ENCODE measurements at places on chromosomes 7 and 10.

GRCh38 chr10:71187600-71187999 is 24.8 kb upstream of the UNC5B start:
- DNase-seq: no peak

- DNase-seq: no peak
Measured at GRCh38 chr10:132500781-132501415, 36.7 kb upstream of the INPP5A start.

GRCh38 chr7:69564454-69565417 is 33.5 kb upstream of the AUTS2 start:
- DNase-seq: no peak

GRCh38 chr7:150874401-150875198 is 22.3 kb downstream of the AOC1 start:
- DNase-seq: no peak

GRCh38 chr10:124092860-124093773 is at the start of gene CHST15:
Gene CHST15, minus strand, starts transcription at chr10:124093598. Its CDS starts 47,386 bp downstream, at chr10:124046212.
- no peak for DNase-seq

DNA sequence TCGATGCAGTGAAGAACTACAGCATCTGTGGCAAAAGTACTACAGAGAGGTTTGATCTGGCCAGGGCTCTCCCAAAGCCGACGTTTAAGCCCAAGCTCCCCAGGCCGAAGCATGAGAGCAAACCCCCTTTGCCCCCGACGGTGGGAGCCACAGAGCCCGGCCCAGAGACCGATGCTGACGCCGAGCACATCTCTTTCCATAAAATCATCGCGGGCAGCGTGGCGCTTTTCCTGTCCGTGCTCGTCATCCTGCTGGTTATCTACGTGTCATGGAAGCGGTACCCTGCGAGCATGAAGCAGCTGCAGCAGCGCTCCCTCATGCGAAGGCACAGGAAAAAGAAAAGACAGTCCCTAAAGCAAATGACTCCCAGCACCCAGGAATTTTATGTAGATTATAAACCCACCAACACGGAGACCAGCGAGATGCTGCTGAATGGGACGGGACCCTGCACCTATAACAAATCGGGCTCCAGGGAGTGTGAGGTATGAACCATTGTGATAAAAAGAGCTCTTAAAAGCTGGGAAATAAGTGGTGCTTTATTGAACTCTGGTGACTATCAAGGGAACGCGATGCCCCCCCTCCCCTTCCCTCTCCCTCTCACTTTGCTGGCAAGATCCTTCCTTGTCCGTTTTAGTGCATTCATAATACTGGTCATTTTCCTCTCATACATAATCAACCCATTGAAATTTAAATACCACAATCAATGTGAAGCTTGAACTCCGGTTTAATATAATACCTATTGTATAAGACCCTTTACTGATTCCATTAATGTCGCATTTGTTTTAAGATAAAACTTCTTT is 2.3 kb downstream of the LRRTM3 start:
- DNase-seq: no peak

DNA sequence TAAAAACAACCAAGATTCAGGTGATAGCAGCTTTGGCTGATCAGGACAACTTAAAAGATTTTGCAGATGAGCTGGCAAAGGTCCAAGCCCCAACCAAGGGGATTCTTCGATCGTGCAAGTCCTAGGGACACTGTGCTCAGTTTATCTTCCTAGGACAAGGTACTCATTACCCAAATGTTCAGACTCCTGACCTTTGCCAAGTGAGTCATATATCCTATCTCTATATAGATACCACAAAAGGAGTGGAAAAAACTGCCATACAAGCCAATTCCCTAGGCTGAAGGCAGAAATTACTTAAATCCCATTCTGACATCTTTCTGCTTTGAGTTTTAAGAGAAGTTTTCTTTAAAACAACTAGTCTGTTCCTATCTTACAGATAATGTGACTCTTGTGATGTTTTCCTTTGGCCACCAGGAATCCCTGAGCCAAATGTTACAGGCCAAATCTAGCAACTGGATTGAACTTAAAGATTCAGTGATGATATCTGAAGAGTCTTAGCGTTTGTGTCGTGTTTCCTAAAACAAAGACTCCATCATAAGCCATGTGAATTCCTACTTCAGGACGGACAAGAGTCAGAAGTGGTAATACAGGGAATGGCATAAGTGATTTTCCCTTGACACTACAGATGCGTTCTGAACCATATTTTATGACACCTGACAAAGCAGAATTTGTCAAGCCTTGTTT is 142.6 kb upstream of the ASAH2 start:
- DNase-seq: no peak

DNA sequence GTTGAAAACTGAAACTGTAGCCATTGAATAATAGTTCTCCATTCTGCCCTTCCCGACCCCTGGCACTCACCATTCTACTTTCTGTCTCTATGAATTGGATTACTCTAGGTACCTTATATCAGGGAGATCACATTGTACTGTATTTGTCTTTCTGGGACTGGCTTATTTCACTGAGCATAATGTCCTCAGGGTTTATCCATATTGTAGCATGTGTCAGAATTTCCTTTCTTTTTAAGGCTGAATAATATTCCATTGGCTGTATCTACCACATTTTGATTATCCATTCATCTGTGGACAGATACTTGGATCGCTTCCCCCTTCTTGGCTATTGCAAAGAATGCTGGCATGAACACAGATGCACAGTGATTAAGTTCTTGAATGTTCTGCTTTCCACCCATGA is 107.4 kb downstream of the CDH23 start:
- no peak for DNase-seq

- peak; percentile 28 for DNase-seq
Measured at GRCh38 chr7:19051767-19052375, 65.6 kb downstream of the TWIST1 start.

GRCh38 chr10:113961182-113962031 is 82.3 kb upstream of the ADRB1 start:
- peak; percentile 52 for DNase-seq

DNA sequence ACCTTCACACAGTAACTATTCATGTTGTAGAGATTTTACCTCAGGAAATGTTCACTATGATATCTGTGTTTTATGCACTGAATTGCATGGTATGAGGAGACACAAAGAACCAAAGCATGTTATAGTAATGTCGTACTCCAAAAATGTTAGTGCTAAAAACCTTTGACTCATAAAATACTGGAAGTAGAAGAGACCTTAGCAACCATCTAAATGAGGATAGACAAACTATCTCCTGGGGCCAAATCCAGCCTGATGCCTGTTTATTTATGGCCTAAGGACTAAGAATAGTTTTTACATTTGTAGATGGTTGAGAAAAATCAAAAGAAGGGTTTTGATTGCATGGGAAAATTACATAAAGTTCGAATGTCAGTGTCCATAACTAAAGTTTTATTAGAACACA is 535.1 kb downstream of the INHBA start:
- no peak for DNase-seq

GRCh38 chr10:82880776-82881290 is 1005.8 kb downstream of the NRG3 start:
- no peak for DNase-seq

DNA sequence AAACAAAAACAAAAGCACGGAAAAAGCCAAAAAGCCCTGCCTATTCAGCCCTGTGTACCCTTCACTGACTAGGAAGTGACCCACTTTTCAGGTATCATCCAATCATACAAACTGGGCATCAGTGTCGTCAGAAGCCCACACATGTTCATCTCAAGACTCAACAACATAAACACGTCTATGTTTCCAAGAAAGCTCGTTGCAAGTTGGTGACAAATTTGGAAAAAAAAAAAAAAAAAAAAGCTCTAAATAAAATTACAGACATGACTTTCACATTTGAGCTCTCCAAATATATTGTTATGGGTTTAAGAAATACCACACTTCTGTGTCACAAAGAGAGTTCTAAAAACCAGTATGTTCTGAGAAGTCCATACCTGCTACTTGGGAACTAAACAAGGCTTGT is 204.7 kb upstream of the KLF14 start:
- DNase-seq: no peak

DNA sequence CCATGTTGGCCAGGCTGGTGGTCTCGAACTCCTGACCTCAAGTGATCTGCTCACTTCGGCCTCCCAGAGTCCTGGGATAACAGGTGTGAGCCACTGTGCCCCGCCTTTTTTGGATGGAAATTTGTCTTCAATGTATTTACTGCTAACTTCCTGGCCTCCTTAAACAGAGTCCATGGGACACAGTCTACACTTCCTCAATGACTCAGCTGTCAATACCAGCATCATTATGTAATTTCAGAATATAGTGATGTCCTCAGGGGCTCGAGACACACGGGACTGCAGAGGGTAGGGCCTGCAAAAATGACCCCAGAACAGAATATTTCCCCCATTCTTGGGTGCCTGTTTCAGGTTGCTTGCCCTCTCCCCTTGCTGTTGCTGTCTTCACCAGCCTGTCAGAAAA is 31.1 kb downstream of the CAMK2G start:
- DNase-seq: no peak

- DNase-seq: no peak
Measured at GRCh38 chr10:125261491-125262186, 101.3 kb upstream of the CTBP2 start.

GRCh38 chr10:29158066-29158465 is 130.8 kb upstream of the LYZL1 start:
- DNase-seq: no peak

- DNase-seq: peak; percentile 53
Measured at GRCh38 chr10:30591249-30591670, 38.3 kb downstream of the LYZL2 start.

GRCh38 chr10:117320050-117320665 is 55.1 kb downstream of the PDZD8 start:
- DNase-seq: no peak

- no peak for DNase-seq
Measured at GRCh38 chr7:111089822-111090426, 1.0 kb upstream of the LRRN3 start.

DNA sequence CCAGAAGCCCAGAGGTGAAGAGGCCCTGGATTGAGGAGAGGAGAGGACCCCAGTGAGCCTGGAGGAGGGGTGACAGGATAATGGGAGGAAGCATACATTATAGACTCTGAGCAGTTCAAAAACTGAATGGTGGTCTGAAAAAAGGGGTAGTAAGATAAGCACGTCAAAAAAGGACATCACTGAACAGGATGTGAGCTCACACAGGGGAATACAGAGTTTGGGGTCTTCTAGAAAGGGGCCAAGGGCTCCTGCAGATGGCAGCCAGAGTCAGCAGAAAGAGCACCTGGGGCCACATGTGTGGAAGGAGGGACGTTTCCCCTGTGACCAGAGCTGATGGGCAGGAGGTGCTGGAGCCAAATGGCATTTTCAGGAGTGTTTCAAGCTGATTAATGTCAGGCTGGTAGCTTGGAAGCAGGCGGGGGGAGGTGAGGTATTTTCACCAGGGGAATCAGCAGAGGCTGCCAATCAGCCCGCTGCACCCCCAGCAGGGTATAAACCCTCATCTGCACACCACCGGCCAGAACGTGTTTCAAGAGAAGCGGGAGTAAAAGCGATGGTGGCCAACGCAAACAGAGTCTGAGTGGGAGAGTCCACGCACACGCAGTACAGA is 85.8 kb downstream of the TNS3 start:
- DNase-seq: no peak

- no peak for DNase-seq
Measured at GRCh38 chr7:115722302-115722977, 308.1 kb downstream of the TFEC start.

GRCh38 chr10:113426181-113426877 is 126.5 kb upstream of the HABP2 start:
- no peak for DNase-seq

- DNase-seq: no peak
Measured at GRCh38 chr7:18626086-18626485, 130.5 kb downstream of the HDAC9 start.

- no peak for DNase-seq
Measured at GRCh38 chr10:1549591-1550290, 187.6 kb downstream of the ADARB2 start.

DNA sequence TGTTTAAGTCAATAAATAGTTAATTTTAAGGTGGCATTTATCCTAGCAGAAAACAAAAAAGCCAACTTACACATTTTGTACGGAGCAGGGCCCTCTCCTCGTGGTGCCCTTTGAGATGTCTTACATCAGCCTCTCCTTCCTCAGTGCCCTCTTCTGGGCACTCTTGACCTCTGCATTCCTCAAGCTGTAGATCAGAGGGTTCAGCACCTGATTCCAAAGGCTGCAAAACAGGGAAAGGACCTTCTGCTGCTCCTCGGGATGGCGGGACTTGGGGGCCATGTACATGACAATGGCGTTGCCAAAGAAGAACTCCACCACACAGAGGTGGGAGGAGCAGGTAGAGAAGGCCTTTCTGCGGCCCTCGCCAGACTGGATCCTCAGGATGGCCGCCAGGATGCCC is 4.6 kb upstream of the OR2A14 start:
- no peak for DNase-seq

Measured in stimulated activated CD4-positive, alpha-beta T cell treated with anti-CD3 and anti-CD28 coated beads, Interleukin-4, amount 100 ng/mL, for 24 hours (primary cell).